NCI-H2029 treated with DMSO at 0.1 percent for 48 hours (cell line): ENCODE measurements at places on chromosomes 5 and 9.

- DNase-seq, result no peak
These were observed 681.9 kb upstream of the ARRDC3 start for GRCh38 chr5:92064993-92065392.

GRCh38 chr9:108142504-108143201 lies 653.1 kb upstream of the KLF4 start:
- no peak for DNase-seq

DNA sequence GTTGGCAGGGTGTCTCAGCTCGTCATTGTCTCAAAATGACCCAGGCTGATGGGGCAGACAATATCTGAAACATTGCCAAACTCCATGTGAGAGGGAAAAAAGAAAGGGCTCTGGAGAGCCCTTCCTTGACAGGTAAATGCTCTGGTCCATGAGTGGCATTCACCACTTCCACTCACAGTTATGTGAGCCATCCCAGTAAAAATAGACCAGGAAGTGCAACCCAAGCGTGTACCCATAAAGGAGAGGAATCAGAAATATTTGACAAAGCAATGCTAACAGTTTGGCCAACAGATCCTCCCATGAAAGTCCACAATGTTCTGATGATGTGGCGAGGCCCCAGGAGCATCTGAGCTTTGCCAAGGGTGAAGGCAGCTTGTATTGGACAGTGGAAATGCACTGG lies 49.4 kb downstream of the ASTN2 start:
- peak; percentile 76 for DNase-seq

DNA sequence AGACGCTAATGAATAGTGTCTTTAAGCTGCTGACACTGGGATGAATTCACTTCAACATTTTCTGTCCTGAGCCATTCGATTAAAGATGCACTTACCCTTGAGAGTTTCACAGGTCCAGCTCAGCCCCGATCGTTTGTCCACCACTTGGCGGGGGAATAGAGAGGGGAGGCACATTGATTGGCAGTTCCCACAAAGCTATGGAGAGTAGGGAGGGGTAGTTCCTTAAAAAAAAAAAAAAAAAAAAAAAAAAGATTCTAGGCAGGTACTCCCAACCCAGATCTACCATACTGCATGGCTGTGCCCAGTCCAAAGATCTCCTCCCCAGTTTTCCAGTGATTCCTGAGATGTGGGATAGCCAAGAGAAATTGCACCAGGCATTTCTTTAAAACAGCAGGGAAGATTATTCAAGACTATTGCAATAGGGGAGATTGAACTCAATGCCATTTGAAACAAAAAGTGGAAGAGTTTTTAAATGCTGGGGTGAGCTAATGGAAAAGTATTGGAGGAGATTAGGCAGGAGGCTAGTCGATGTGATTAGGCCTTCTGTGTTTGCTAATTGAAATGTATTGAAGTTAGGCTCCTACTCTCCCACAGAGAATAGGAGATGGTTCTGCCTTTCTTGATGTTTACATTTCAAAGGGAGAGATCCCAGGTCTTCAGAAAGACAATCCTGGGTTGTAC lies 2217.4 kb upstream of the WWC1 start:
- no peak for DNase-seq

DNA sequence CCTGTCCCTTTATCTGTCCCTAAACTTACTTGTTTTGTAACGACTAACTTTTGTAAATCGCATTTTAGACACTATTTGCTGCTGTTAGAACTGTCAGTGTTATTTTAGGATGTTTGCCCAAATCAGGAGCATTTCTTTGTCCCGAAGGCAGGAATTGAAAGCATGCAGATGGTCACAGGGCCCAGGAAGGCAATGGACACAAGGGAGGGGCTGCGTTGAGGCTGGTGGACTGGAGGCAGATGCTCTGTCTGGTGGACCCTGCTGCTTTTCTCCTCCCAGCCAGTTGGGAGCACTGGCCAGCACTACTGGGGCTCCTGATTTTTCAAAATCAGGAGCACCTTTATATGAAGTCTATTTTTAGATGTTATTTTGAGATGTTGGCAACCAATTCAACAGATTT lies 31.7 kb downstream of the DOCK2 start:
- no peak for DNase-seq

DNA sequence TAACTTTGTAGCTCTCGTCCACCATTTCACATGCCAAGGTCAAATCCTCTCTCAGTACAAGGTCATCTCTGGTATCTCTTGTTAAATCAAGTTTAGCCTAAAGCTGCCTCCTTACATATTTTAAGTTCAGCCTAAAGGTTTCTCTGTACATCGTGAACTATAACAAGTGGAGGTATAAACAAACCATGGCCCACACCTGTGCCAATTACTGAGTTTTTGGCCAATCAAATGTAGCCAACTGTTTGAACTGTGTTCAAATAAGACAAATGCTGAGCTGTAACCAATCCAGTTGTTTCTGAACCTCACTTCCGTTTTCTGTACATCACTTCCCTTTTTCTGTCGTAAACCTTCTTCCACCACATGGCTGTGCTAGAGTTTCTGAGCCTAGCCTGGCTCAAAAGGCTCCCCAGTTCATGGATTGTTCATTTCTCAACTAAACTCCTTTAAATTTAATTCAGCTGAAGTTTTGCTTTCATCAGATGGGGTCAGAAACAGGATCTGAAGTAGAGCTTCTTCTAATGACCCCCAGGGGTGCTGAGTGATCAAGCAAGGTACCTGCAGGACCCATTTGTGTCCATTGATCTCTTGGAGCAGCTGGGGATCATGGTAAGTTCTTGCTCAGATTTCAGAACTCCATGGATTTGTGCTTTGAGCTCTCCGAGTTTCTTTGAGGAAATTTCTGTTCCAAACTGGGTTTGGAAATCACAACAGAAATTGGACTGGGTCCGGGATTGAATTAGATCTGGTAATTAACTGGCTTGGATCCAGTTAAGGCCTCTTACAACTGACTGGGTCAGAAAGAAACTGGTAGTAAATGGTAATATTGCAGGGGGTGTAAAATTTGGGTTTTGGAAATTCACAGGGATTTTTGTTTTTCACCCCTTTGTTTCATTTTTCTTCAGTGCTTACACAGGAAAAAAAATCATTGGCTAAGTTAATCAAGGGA lies 11.0 kb upstream of the NANS start:
- peak; percentile 14 for DNase-seq
